ENCODE measurements at places on chromosomes 16 and 17.
A peak's percentile ranks its signal among the peaks of the same experiment; 100 is the strongest.

- DNase-seq = no peak
Observed at GRCh38 chr16:85554889-85555718, 58.0 kb upstream of the GSE1 start.

- DNase-seq = no peak
Observed at GRCh38 chr16:647173-647902, 1.8 kb upstream of the WDR90 start.

DNA sequence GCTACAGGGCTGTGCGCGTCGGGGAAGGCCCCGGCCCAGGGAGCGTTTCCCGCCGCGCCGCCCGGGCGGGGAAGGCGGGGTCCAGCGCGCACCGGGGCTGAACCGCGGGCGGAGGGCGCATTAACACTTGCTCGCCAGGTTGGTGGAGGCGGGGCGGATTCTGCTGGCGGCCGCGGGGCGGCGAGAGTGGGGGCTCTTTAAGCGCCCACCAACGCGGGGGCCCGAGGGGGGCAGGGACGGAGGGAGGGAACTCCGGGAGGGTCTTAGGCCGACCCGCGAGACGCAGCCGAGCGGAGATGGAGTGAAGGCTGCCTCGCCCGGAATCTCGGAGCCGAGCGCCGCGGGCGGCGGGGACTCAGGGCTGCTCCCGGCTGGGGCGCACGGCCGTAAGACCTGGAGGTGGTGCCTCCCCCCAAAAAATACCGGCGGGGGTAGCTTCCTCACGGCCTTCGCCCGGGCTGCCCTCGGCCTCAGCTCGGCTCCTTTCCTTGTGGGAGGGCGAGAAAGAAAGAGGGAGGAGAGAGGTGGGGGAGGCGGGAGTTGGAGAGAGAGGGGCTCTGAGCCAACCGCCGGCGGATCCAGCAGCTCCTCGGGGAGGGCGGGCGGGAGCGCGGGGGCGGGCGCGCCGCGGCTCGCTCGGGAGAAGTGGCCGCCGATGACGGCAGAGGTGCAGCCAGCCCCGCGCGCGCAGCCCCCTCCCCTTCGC, 415 bp upstream of the FOXF1 start:
- DNase-seq = no peak

GRCh38 chr17:49646391-49647255, 31.3 kb downstream of the SPOP start:
- DNase-seq = no peak

GRCh38 chr16:78045865-78046581, 23.7 kb downstream of the CLEC3A start:
- peak; percentile 6 for DNase-seq

DNA sequence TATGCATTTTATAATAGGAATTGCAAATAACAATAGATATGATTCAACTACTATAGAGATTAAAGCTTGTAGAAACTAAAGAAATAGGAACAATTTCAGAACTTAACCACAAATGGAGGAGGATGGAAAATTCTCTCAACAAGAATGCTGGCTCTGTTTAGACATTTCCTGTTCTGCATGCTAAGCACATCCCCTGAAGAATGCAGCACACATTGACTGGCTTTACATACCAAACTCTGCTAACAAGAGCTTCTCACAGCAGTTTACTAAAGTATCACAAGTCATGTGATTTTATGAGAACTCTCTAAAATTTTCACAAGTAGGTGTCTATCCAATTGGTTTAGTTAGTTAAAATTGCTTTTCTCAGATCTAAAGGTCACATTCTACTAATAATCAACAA, 85.2 kb downstream of the SPAG9 start:
- no peak for DNase-seq

GRCh38 chr17:66950886-66951604, 13.5 kb upstream of the CACNG4 start:
- DNase-seq = peak; percentile 3

DNA sequence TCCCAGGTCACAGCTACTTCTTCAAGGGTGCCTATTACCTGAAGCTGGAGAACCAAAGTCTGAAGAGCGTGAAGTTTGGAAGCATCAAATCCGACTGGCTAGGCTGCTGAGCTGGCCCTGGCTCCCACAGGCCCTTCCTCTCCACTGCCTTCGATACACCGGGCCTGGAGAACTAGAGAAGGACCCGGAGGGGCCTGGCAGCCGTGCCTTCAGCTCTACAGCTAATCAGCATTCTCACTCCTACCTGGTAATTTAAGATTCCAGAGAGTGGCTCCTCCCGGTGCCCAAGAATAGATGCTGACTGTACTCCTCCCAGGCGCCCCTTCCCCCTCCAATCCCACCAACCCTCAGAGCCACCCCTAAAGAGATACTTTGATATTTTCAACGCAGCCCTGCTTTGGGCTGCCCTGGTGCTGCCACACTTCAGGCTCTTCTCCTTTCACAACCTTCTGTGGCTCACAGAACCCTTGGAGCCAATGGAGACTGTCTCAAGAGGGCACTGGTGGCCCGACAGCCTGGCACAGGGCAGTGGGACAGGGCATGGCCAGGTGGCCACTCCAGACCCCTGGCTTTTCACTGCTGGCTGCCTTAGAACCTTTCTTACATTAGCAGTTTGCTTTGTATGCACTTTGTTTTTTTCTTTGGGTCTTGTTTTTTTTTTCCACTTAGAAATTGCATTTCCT, 3.4 kb upstream of the LPCAT2 start:
- no peak for DNase-seq

GRCh38 chr16:67345401-67345800, 18.8 kb downstream of the LRRC36 start:
- DNase-seq = peak; percentile 16

- DNase-seq = no peak
Observed at GRCh38 chr16:11258553-11259492, 2.8 kb upstream of the SOCS1 start.

GRCh38 chr17:81027591-81028505, 7.1 kb upstream of the BAIAP2 start:
- no peak for DNase-seq

DNA sequence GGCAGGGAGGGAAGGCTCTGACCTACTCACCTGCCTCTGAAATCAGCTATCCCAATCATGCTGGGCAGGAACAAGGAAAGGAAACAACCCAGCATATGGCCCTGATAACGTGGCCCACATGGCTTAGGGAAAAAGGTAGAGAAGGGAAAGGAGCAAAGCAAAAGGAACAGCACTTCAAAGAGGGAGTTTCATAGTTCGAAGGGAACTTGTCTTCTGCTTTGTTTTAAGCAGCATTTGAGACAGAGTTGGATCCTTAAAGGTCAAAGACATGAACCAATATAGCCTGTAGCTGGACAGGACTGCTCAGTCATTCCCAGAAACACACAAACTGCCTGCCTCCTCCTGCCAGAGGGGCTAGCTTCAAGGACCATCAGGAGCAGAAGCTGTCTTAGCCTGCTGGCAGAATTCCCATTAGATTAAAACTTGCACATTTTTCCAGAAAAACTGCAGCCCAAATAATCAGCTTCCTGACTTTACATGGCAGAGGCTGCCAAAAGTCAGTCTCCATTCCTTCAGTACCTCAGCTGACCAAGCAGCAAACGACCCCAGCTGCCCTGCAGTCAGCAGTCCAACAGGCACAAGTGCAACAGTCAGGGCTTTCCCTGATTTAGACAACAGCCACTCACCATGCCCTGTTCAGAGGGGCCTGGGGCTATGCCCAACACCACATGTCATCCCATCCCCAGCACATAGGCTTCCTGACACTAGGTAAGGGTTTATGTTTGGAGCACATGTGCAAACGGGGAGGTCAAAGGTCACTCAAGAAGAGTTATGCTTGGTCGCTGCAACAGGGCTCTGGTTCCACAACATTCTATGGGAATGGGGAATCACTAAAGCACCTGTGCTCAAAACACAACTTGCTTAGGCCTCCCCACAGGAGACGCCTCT, 32.5 kb downstream of the RANBP10 start:
- no peak for DNase-seq

GRCh38 chr16:58847902-58848661, 114.0 kb upstream of the GOT2 start:
- no peak for DNase-seq

- no peak for DNase-seq
Observed at GRCh38 chr17:45111850-45112249, 20.5 kb downstream of the PLCD3 start.

DNA sequence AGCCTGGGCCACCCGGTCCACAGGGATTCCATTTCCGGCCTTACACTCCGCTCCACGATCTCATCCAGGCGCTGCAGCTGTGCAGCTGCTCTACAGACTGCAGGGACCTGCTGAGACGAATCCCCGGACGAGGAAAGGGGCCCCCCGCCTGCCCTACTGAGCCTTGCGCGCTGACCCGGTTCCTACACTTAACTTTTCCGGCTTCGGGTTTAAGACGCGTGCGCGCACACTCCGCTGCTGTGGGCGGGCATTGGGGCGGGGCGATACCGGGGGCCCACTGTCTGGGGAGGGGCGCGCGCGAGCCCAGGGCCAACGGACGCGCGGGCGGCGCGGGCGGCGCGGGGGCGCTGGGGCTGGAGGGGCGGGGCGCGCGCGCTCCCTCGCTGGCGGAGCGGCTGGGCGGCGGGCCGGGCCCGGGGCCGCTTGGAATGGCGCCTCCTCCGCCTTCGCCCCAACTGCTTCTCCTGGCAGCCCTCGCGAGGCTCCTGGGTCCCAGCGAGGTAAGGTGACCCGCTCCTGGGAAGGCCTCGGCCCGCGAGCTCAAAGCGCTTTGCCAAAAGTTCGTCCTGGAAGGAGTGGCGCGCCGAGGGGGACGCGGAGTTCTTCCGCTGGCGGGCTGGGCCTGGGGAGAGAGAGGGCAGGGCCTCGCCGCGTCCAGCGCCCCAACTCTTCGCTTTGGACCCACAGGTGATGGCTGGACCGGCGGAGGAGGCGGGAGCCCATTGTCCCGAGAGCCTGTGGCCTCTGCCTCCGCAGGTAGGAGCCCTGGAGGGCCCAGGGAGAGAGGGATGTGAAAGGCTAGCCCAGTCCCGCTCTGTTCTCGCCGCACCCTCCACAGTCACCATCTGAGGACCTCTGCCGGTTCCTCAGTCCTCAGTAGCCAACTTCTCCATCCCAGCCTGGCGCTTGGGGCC, at the start of gene TP53I13:
Gene TP53I13 (plus strand): TSS at position 371 of the 914 bp plus-strand sequence. CDS start 58 bp downstream, at position 429.
- peak; percentile 41 for DNase-seq

DNA sequence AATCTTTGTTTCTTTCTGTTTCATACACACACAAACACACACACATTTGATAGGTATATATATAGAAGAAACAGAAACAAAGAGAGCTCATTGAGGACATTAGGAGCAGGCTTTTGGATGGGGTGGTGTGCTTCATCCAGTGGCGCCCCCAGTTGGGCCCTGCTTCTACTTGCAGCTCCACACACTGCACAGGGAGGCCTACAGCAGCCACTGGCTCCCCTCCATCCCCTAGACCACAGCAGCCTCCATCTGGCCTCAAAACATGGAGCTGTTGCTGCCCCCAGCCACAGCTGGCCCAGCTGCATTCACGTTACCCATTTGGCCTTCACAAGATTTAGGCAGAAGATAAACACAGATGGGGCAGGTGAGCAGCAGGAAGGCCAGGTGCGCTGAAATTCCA, 33.1 kb upstream of the NF1 start:
- DNase-seq = no peak

DNA sequence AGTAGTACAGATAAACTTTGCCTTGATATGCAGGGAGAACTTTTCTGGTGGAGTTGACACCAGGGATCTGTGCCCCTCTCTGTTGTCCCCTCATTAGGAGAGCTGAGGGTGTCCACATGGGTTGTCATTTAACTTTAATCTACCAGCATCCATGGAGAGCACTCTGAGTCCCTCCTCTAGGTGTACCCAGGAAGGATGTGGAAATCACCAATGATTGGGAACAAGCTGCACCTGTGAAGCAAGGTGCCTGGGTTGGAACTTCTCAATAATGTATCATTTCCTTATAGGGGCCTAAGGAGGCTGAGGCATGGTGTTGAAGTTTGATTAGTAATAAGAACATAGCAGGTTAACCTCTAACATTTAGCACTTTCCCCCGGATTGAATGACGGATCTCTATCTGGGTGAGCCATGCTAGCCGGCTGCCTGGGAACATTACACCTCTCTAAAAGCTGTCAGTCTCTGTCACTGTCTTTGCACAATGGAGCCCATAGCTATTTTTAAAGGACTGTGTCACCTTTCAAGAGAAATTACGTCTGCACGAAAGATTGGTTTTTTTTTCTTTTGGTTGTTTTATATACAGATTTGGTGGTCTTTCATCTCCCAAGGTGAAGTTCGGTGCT, 239.3 kb downstream of the MAF start:
- DNase-seq = no peak

DNA sequence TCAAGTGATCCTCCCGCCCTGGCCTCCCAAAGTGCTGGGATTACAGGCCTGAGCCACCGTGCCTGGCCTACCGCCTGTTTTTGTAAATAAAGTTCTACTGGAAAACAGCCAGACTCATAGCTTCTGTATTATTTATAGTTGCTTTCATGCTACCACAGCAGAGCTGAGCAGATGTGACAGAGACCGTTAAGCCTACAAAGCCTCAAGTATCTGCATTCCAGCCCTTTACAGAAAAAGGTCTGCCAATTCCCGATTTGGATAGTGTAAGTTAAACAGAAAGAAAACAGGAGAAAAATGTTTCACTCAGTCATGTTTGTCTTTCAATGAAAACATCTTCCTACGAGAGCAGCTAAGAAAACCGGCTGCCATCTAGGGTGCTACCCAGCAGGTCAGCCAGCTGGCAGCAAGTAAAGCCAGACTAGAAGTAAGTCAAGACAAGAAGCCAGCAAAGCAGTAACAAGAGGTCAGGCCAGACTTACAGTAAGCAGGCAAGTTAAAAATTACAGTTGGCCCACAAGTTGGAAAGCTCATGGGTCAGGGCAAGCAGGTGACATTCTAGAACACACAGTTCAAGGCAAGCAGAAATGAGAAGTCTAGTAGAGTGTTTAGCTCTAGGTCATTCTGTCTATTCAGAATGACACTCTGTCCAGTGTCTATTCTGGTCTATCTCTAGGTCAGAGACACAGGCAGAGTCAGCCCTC, 17.7 kb downstream of the NCBP3 start:
- no peak for DNase-seq

GRCh38 chr17:42198897-42199296, 4.6 kb upstream of the GHDC start:
- DNase-seq = peak; percentile 80

- DNase-seq = no peak
Observed at GRCh38 chr16:72921620-72922019, 126.3 kb downstream of the ZFHX3 start.

- peak; percentile 11 for DNase-seq
Observed at GRCh38 chr16:49350265-49351095, 23.1 kb upstream of the C16orf78 start.

DNA sequence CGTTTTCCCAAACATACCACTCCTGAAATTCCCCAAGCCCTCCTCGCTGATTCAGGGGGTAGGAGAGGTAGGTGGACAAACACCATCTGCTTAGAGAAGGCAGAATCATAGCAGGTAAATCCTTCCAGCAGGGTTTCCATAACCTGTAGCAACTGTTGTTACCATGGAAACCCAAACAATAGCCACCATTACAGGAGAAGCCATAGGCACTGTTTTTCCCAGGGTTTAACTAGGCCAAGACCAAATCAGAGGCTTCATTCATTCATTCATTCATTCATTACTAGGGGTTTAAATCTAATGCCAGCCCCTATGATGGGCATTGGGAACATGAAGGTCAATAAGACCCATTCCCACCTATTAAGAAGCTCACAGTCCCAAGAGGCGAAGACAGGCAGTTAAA, 25.5 kb upstream of the CIITA start:
- DNase-seq = no peak

GRCh38 chr17:4453812-4454591, 20.3 kb downstream of the SPNS3 start:
- no peak for DNase-seq

GRCh38 chr16:11742093-11742535, 543 bp downstream of the TXNDC11 start:
- peak; percentile 31 for DNase-seq
